M059J (cell line): ENCODE measurements at places on chromosomes 4 and X.

- DNase-seq: peak; percentile 63
These were observed 50.0 kb upstream of the TRIM2 start for GRCh38 chr4:153154007-153154975.

GRCh38 chr4:18636001-18636585 is 614.5 kb upstream of the LCORL start:
- no peak for DNase-seq

GRCh38 chr4:112094330-112094729 is 50.9 kb upstream of the FAM241A start:
- no peak for DNase-seq

DNA sequence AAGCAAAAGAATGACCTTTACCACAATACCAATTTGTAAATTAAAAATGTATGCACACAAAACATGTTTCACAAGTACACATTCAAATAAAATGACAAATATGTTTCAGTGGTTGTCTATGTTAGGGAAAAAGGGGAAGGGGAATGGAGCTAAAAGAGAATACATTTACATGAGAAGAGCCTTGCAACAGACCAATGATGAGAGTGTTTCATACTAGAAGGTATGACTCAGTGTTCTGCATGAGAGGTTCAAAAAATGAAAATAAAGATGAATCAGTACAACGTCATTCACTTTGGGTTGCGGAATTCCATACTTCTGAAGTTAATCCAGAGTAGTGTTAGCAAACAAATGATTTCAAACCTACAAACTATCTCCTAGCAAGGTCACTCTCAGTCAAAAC is 51.7 kb downstream of the RPGR start:
- peak; percentile 86 for DNase-seq

GRCh38 chr4:40314951-40315350 is 20.2 kb upstream of the CHRNA9 start:
- DNase-seq: no peak

DNA sequence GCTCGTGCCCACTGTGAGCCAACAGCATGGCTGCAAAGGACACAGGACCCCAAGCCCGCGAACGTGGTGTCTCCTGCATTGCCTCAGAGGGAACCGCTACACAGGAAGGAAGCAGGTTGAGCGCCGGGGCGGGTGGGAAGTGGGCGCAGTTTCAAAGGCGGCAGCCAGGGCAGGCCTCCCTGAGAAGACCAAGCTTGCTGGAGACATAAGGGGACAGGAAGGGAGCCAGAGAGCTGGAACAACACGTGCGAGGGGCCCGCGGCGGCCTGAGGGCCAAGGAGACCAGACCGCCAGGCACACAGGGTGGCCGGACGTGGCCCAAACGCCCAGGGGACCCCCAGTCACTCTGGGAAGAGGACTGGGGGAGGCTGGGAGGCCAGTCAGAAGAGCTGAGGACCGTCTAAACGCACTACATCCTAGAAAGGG is 32.0 kb downstream of the CTBP1 start:
- DNase-seq: no peak

- DNase-seq: no peak
These were observed 526.6 kb downstream of the C4orf33 start for GRCh38 chr4:129622566-129622965.
